ACHN (cell line): ENCODE measurements at places on chromosomes 1 and 21.

- DNase-seq = no peak
Observed at GRCh38 chr1:218878369-218878768, 295.3 kb upstream of the LYPLAL1 start.

- no peak for DNase-seq
Observed at GRCh38 chr1:62397301-62397700, 39.5 kb upstream of the USP1 start.

DNA sequence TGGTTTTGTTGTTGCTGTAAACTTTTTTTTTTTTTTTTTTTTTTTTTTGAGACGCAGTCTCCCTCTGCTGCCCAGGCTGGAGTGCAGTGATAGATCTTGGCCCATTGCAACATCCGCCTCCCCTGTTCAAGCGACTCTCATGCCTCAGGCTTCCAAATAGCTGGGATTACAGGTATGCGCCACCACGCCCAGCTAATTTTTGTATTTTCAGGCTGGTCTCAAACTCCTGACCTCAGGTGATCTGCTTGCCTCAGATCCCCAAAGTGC lies 78.9 kb upstream of the SLC45A1 start:
- DNase-seq = peak; percentile 16

DNA sequence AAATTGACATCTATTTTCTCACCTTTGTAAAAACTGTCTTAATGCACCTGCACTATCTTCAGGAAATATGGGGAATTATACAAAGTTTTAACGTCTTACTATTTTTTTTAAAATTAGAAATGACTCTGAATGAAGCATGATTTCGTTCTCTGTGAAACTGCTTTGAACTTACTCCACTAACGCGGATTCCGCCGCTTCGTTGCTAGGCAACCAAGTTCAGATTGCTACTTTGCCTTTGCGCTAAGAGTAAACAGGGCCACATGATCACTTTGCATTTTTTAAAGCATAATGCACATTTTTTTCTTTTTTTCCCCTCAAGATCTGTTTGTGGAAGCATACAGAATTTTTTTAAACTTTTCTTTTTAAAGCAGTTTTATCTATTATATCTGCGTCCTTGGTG lies 690.5 kb downstream of the BRINP3 start:
- DNase-seq = no peak

DNA sequence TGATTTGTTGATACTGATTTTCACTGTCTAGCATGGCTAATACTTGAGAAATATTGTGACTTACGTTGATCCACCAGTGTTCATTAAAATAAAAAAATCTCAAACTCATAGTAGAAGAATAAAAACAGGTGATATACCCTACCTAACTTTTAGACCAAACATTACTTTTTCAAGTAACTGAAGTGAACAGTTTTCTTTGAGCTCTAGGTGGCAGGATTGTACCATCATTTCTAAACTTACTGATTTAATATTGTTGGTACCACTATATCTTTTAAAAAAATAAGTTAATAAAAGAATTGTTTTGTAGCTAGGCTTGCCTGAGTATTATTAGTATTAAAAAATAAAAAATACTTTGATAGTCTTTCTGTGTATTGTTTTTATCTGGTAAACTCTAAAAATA lies 21.5 kb downstream of the CDC73 start:
- peak; percentile 42 for DNase-seq

GRCh38 chr1:43447891-43448708 lies 5.6 kb downstream of the HYI start:
- DNase-seq = no peak

DNA sequence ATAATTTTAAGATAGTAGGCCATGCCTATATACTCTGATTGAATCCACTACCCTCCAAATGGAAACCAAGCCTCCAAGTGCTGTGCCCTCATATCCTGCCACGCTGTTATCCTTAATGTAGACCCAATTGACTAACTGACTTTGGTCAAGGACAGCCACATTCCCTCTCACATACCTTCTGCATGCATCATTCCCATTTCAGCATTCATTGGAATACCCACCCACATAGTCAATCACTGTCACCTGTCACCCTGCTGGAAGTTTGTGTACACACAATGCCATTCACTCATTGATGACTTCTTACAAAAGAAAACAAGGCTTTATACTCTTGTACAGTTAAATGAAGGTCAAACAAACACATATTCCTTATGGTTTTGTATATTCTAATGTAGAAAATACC lies 221.1 kb upstream of the PBX1 start:
- DNase-seq = no peak

- DNase-seq = no peak
Observed at GRCh38 chr1:65001231-65001792, 35.0 kb upstream of the JAK1 start.

DNA sequence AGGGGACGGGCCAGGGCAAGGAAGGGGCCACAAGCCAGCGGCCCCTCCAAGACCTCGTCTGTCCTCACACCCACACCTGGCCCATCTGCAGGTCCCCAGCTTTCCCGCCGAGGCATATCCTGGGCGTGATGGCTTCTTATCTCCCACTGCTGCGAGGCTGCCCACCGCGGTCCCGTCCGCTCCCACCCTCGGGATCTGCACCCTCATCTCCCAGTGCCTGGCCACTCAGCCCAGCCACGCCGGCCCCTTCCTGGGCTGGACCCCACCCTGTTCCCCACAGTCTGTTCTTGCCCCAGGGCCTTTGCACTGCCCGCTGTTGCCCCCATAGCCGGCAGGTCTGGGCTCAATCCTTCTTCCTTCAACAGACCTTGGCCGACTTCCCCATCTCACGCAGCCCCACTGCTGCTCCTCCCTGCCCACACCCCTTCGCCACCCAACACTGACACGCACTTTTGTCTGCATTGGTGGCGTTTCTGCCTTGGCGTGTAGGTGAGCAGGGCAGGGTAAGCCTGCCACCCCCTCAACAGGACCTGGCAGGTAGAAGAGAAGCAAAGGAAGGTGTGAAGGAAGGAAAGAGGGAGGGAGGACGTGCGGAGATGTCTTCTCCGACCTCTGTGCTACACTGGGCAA lies 4.4 kb upstream of the TTC34 start:
- no peak for DNase-seq

DNA sequence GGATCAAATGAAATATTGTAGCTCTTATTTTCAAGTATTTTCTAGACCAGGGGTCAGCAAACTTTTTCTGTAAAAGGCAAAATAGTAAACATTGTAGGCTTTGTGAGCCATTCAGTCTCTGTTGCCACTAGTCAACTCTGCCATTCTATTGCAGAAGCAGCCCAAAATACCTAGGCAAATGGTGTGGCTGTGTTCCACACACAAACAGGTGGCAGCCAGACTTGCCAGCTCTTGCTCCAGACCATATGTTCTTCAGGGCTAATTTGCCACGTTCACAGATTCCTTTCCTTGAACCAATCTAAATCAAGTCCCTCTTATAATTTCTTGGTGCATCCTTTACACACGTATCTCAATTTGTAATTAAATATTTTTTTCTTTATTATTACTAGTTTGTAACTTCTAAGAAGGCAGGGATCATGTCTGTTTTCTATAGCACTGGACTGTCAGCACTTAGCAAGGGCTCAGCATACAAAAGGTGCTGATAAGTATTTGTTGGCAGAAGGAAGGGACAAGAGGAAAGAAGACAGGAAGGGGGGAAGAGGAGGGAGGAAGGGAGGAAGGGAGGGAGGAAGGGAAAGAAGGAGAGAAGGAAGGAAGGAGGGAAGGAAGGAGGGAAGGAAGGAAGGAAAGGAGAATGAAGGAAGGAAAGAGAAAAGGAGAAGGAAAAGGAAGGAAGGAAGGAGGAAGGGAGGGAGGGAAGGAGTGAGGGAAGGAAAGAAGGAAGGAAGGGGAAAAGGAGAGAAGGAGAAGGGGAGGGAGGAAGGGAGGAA lies 106.5 kb upstream of the EDEM3 start:
- DNase-seq = no peak

DNA sequence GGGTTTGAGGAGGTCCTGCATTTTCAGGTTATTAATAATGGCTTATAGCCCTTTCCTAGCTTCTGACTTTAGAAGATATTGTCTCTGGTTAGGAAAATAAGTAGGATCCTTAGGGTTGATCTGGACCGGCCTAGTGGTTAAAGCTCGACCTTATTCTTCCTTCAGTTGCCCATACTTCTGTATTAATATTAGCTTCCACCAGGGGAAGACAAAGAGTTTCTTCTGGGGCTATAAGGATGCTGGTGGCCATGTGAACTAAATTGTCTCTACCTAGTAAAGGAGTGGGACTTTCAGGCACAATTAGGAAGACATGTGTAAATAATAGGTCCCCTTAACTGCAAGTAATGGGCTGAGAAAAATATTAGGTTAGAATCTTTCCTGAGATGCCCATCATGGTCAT lies 20.6 kb upstream of the FCGR2A start:
- DNase-seq = peak; percentile 22

- DNase-seq = peak; percentile 23
Observed at GRCh38 chr1:5991381-5992025, 722 bp downstream of the NPHP4 start.

DNA sequence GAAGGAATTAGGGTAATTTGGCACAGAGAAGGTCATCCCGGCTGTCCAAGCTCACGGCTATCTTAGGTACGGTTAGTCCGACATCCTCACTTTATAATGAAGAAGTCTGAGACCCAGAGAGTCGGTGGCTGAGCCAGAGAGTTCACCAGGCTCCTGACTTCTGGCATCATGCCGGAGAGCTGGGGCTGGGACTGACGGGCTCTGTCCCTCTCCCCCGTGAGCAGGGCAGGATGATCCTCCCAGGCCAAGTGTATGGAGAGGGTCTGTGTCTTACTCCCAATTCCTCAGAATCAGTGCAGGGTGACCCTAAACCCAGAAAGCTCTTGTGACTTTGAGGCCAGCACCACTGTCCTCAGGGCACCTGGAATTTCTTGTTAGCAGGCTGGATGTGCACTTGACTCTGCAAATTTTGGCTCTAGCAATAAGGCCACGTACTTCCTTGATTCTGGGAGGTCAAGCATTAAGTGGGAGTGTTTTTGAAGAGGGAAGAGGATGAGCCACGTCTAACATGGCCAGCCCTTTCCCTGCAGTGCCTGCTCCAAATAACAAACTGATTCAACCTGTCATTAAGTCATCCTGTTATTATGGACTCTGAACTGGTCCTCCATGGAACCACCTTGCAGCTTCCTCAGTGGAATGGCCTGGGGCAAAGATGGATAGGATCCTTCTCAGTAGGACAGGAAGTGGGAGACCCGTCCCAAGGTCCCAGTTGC lies 20.8 kb upstream of the BTG2 start:
- no peak for DNase-seq

- peak; percentile 70 for DNase-seq
Observed at GRCh38 chr1:36089393-36090121, 865 bp downstream of the ADPRS start.
